ENCODE measurements at places on chromosomes 7 and 10.

DNA sequence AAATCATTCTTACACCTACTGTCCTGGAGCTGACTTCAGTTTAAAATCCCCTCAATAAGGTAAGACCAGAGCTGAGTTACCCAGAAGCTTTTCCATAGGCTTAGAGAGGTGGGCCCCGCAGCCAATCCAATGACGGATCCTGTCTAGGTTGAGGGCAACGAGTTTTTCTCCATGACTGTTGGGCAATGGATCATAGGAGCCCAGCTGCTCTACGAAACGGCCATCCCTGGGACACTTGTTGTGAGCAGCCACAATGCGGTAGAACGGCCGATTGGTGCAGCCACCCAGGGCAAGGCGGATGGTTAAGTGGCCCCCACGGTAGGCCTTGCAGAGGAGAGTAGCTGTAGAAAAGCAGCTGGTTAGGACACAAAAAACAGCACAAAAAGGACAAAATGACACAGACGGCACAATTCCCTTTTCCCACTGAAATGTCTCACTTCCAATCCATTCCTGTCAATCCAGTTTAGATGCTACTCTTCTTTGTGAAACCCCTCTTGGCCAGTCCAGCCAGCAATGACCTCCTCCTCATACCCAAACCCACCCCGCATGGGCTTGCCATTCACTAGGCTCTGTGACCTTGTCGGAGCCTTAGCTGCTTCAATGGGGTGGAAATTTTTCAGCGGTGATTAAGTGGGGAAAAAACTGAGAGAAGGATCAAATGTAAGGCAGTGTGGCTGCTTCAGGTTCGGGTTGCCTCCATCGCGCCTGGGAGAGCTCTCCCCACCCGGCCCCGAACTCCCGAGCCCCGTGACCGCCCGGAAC is 580 bp downstream of the MRPS16 start:
- DNase-seq, result no peak

DNA sequence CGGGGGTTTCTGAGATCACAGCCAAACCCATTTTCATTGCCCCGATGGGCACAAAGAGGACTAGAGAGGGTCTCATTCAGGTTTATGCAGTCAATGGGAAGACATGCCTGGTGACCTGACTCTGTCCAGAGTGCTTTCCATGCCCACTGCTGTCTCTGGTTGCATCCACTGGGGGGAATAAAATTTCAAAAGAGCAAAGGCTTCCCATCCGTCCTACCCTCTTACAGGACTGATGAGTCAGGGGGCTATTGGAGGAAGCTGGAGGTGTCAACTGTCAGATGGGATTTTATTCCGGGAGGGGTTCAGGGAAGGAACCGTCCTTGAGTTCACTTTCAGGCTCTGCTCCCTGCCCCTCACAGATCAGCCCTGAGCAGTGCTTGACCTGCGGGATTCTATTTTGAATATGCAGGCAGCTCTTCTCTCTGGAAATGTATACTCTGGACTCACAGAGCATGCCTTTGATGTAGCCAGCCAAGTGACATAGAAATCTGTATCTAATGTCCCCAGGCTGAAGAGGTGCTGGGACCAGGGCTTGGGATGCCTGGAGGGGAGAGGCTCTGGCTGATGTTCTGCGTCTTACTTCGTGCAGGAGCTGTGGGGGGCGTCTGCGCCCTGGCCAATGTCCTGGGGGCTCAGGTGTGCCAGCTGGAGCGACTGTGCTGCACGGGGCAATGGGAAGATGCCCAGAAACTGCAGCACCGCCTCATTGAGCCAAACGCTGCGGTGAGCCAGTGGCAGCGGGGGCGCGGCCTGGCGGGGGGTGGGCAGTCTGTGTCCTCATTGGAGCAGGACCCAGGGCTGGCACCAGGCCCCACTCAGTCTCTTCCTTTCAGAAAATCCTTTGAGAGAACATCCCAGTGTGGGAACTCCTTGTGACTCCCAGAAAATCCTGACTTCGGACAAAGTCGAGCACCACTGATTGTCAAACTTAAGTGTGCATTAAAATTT is 12.0 kb downstream of the C10orf62 start:
- DNase-seq, result no peak

DNA sequence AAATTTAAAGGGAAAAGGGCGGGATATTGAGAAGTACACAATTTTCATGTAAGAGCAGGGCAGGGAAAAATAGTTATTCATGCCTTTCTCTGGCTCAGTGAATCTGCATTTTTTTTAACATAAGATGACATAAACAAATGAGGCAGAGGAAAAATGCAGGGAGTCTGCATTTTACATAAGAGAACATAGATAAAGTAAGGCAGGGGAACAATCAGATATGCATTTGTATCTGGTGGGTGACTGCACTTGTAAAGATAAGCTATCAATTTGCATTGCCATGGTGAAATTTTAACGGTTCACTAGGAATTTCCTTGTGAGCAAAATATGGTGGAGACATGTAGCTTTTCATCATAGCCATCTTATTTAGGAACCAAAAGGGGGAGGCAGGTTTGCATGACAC is 33.5 kb downstream of the ALOX5 start:
- DNase-seq, result no peak

DNA sequence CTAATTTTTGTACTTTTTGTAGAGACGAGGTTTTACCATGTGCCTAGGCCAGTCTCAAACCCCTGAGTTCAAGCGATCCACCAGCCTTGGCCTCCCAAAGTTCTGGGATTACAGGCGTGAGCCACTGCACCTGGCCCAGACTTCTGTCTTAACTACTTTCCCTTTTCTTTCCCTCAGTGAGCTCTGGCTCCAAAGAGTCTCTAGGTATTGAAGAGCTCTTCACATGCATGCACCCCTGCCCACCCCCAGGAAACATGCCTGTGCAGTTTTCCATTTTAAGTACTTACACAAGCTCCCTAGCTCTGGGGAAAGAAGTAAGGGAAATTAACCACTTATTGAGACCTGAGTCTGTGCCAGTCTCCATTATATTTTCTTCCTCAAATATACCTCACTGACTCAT is 2.0 kb downstream of the MYOZ1 start:
- DNase-seq, result no peak

GRCh38 chr10:132502544-132503300 is 34.9 kb upstream of the INPP5A start:
- no peak for DNase-seq

GRCh38 chr7:31850601-31851000 is 163.6 kb downstream of the PPP1R17 start:
- DNase-seq, result no peak

GRCh38 chr7:104005197-104005596 is 15.7 kb upstream of the RELN start:
- DNase-seq, result no peak

GRCh38 chr7:117047496-117047895 is 94.2 kb downstream of the ST7 start:
- DNase-seq, result peak; percentile 54

DNA sequence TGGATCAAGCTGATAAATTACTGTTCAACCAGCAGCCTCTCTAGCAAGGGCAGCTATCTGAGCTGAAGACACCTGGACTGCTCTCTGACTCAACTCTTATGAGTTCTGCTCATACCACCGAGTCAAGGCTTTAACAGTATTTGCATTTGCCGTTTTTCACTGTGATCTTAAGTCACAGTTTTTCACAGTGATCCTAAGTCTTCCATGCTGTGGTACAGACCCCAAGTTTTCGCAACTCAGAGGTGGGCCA is 31.3 kb downstream of the PIP4K2A start:
- DNase-seq, result no peak

DNA sequence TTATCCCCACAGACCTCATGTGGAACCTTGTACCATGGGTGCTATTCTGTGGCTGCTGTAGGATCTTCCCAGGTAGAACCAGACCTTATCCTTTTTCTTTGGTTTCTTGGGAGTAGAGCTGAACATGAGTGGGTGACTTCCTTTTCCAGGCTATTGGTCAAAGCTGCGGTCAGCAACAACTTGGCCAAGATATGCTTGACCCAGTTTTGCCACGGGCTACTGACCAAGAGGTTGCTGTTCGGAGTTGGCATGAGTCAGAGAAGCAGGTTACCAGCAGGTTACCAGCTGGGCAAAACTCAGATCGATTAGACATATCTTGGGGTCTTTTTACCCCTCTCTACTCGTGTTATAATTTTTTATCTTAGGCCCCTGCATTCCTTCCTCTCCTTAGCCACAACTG is 36.7 kb upstream of the HDAC9 start:
- peak; percentile 26 for DNase-seq

- DNase-seq, result no peak
Measured at GRCh38 chr7:26618449-26618848, 245.9 kb downstream of the SKAP2 start.

DNA sequence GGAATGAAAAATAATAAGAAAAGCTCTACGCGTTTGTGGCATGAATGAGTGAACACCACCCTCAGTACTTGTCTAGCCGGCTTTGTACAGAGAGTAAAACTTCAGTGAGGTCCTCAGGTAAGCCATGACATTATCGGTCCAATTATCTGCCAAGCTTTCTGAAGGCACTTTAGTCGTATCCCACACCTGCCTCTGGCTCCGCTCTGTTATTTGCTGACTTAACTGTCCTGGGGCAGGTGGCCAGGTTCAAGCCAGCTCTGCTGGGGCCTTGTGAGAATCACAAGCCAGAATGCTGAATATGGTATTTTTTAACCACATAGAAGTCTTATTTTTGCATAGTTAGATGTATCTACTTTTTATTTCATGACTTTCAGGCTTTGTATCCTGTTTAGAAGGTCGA is 66.0 kb upstream of the FHIP2A start:
- no peak for DNase-seq

DNA sequence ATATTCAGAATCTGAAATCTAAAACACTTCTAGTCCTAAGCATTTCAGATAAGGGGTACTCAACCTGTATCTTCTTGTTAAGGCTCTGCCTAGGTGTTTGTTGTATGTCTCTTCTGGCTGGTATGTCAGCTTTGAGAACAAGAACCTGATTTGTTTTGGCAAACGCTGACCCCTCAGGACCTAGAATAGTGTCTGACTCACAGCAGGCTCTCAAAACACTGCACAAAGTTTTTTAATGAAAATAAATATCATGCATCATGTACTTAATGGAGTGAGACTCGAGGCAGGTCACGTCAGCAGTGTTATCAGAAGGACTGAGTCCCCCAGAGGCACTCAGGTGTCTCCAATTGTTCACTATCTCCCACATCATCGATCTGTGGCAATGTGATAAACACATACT is 99.1 kb downstream of the GLI3 start:
- DNase-seq, result no peak

Measured in fibroblast of gingiva (primary cell).